ENCODE measurements at places on chromosomes 5 and 9.

- no peak for DNase-seq
Observed at GRCh38 chr5:58041884-58042283, 418.0 kb downstream of the PLK2 start.

GRCh38 chr5:108730617-108731340 is 16.9 kb upstream of the FER start:
- no peak for DNase-seq

DNA sequence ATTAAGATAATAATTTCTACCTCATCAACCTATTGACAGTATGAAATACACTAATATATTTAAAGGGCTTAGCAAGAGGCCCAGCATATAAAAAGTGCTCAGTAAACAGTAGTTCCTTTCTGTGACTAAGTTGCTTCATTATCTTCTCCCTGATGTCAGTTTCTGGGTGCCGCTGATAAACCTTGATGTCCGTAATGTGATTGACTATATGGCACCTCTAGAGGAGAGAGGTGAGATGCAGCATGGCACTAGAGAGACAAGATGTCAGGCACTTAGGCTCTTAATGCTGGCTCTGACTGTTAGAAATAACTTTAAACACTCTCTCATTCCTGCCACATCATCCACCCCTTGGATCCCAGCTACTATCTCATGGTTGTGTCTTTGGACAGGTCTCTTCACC is 455.9 kb upstream of the KLF4 start:
- DNase-seq = no peak

DNA sequence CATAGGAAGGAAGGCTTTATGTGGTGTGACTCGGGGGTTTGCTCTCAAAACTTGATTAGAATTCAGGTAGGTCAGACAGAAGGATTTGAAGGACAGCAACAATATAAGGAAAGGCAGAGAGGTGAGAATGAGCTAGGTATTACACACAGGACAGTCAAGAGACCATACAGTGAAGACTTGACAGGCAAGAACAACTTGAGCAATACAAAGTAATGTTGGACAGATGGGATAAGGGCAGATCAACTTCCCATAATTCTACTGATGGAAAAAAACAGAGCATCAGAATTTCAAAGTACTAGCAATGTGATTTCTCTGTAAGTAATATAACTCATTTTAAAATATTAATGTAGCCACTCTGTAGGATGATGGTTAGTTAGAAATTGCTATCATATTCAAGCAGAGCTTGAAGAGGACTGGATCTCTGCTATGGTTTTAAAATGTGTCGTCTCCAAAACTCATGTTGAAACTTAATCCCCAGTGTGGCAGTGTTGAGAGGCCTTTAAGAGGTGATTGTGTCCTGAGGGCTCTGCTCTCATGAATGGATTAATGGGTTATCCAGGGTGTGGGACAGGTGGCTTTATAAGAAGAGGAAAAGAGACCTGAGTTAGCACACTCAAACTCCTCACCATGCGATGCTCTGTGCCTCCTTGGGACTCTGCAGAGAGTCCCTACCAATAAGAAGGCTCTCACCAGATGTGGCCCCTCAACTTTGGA is 22.4 kb upstream of the HOMER1 start:
- DNase-seq = no peak

GRCh38 chr5:44729536-44729935 is 79.2 kb upstream of the MRPS30 start:
- DNase-seq = no peak
